Left cardiac atrium (tissue), 4 donors: ENCODE measurements at places on chromosomes 6 and 20. TPM values are rescaled to one million over a fixed set of nuclear protein-coding genes. Genes with fewer than 3 reads are reported as not detected.

PDE7B gene
- total RNA-seq, result 10.3 TPM

DNA sequence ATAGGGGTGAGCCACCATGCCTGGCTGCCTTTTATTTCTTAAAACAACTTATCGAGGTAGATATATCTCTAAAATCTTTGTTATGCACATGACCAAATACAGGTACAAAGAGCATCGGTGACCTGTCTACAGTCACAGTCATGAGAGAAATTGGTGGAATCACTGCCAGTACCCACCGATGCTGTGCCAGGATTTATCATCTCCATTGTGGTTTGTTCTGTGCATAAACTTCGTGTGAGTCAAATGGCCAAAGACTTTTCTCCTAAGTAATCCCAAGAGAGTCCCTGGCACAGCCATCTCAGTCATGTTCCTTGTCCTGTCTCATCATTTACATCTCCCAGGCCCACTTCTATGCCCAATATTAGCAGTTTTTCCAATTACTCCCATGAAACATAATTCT, 9.0 kb downstream of the GSTA3 start:
- no peak for DNase-seq

DNA sequence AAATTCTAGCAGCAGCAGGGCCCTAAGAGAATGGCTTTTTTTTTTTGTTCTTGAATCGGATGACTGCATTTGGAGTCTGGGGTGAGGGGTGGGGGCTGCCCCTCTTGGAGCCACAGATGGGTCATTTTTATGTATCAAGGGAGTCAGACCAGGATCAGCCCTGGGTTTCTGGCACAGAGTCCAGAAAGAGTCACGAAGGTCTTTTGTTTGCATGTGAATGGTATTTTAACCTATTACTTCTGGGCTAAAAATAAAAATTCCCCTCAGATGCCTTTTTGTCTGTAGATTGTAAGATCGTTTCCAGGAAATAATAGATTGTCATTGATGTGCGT, 72.5 kb downstream of the PHACTR3 start:
- DNase-seq, result no peak

DNA sequence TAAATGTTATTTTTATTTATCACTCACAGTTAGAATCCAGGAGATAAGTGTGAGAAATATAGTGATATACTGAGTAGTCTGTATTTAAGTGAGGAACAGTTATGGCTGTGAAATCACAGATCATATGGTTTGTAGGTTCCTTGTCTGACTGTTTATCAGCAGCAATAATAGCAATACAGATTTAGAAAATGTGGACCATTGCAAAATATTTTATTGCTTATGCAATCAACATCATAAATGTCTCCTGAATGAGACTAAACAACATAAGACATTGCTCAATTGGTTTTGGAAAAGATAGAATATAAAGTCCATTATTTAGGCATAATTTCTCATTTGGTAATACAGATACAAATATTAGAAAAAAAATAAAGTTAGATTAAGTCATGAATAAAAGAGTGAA, 43.7 kb downstream of the CCDC170 start:
- DNase-seq, result no peak

DNA sequence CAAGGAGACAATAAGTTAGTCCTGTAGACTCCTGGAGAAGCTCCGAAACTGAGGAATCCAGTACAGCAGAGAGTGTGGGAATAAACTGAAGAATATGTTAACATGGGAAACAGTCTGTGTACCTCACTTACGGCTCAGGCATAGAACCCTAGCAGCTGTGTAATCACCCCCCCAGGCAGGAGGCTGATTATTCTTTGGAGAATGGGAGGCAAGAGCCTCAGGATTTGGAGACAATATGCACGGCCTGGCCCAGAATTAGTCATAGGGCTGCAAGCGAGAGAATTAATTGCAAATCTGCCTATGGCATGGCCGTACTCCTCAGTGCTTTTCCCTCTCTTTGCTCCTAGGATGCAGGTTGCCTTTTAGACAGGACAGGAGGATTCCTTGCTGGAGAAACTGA, 27.5 kb upstream of the FYN start:
- DNase-seq, result no peak

- no peak for DNase-seq
Observed at GRCh38 chr6:82780334-82780733, 285.3 kb downstream of the UBE3D start.

- no peak for DNase-seq
Observed at GRCh38 chr6:114024746-114025145, 53.8 kb upstream of the HDAC2 start.
